Glutamatergic neuron (in vitro differentiated cells): ENCODE measurements at places on chromosomes 7 and 10. TPM values are rescaled to one million over a fixed set of nuclear protein-coding genes. Genes with fewer than 3 reads are reported as not detected.

Gene KIAA1549
- total RNA-seq = 40.2 TPM

Gene SCART1
- total RNA-seq = 3.8 TPM

Gene SEMA3C
- total RNA-seq = 91.3 TPM

Gene DPP6
- total RNA-seq = not detected

Gene SPDYE9
- 0.25 TPM for total RNA-seq
